NCI-H446 treated with DMSO at 0.1 percent for 48 hours (cell line): ENCODE measurements at places on chromosomes 3 and 15.
A peak's percentile ranks its signal among the peaks of the same experiment; 100 is the strongest.

GRCh38 chr15:60162968-60163355 is 158.9 kb downstream of the FOXB1 start:
- no peak for DNase-seq

- no peak for DNase-seq
These were observed 122.8 kb downstream of the CACNA1D start for GRCh38 chr3:53616971-53617892.

DNA sequence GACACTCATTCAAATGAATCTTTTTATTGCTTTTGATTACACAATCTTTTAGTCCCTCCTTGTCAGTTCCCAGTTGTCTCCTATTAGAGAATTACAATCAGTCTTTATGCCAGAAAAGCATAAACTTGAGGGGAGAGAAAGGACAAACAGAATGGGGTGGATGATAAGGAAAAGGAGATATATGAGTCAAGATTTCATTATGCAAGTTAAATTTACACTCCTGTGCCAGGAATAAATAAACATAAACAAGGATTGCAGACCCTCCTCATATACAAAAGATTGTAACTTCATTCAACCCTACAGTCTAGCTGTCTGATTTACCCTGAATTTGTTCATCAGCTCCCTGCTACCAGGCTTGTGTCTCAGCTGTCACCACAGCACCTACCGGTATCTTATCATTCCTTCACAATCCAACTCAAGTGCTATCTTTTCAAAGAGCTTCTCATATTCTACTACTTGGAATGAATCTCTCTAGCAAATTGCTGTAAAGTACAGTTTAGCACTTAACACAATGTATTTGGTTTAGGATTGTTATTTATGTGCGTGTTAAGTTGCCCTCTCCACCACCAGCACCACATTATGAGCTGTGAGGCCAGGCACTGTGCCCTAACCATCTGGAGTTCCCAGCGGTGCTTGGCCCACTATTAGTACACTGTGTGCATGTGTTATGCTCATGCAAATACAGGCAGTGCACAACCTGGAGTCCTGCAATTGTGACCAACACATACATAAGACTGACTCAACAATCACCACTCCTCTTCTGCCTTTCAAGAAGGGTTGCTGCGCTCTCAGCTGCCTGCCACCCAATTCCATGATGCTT is 504.1 kb downstream of the TBL1XR1 start:
- no peak for DNase-seq

GRCh38 chr15:51363383-51363782 is 21.9 kb downstream of the GLDN start:
- no peak for DNase-seq

DNA sequence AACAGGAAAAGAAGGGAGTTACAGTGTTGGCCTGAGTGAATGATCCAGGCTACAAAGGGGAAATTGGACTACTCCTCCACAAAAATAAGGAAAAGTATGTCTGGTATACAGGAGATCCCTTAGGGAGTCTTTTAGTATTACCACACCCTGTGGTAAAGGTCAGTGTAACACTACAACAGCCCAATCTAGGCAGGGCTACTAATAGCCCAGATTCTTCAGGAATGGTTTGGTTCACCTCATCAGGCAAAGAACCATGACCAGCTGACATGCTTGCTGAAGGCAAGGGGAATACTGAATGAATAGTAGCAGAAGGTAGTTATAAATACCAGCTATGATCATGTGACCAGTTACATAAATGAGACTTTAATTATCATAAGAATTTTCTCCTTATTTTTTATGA is 372.6 kb upstream of the ATP11B start:
- no peak for DNase-seq

DNA sequence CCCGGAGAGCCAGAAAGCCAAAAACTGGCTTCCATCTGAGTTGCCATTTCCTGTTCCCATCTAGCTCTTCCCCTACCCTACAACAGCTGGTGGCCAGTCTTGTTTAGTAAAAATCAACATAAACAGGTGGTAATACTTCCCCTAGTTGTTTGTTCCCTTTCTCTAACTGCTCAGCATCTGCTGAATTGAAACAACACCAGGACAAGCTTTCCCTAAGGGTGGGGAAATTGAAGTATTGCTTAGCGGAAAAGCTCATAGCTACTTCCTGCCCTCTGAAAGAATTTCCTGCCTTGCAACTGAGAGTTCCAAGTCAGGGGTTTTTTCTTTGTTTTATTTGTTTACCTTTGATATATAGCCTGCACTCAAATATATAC is 66.8 kb downstream of the HMG20A start:
- DNase-seq = no peak

- DNase-seq = no peak
These were observed 594 bp upstream of the CRABP1 start for GRCh38 chr15:78339559-78339958.

DNA sequence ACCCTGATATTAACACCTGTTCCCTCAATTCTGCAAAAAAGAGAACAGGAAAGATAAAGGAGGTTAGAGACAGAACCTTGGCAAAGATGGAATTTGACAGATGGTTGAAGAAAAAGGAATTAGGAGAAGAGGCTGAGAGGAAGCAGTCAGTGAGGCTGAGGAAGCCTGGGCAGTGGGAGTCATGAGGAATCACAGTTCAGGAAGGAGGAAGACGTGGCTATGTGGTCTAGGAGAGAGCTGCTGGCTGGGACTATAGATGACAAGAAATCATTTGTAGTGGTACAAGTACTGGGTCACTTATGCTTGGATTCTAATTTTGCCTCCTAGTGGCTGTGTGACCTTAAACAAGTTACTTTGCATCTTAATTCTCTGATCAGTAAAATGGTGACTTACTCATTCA is 49.0 kb downstream of the LARS2 start:
- peak; percentile 64 for DNase-seq
